Foreskin keratinocyte (primary cell): ENCODE measurements at places on chromosomes 16 and 17. TPM values are rescaled to one million over a fixed set of nuclear protein-coding genes. Genes with fewer than 3 reads are reported as not detected.

Gene LRRC37A3
- total RNA-seq = 0.75 and 1.4 TPM in 2 replicates

Gene RMI2
- total RNA-seq = 20.9 and 23.1 TPM in 2 replicates

Gene PRAC1
- not detected in 2 replicates for total RNA-seq

Gene DNASE1L2
- total RNA-seq = 0.41 and 0.53 TPM in 2 replicates

Gene PDE6G
- not detected in 2 replicates for total RNA-seq

Gene HOXB5
- total RNA-seq = not detected in 2 replicates

Gene EVPLL
- 0.11 and 0.17 TPM in 2 replicates for total RNA-seq

Gene ZPBP2
- not detected in 2 replicates for total RNA-seq

Gene ZFPM1
- total RNA-seq = 4.4 and 4.8 TPM in 2 replicates

Gene WFIKKN2
- not detected in 2 replicates for total RNA-seq

Gene LPCAT2
- total RNA-seq = 30.0 and 32.5 TPM in 2 replicates

Gene KRTAP2-1
- not detected in 2 replicates for total RNA-seq

Gene TMEM235
- total RNA-seq = not detected in 2 replicates

Gene SMPD3
- total RNA-seq = 0.07 and 0.10 TPM in 2 replicates

Gene HP
- total RNA-seq = not detected in 2 replicates

Gene ADAD2
- total RNA-seq = not detected in 2 replicates

Gene CCL5
- not detected in 2 replicates for total RNA-seq

Gene TUBG2
- 15.7 and 18.0 TPM in 2 replicates for total RNA-seq
